ENCODE measurements at places on chromosomes 11 and 22.

DNA sequence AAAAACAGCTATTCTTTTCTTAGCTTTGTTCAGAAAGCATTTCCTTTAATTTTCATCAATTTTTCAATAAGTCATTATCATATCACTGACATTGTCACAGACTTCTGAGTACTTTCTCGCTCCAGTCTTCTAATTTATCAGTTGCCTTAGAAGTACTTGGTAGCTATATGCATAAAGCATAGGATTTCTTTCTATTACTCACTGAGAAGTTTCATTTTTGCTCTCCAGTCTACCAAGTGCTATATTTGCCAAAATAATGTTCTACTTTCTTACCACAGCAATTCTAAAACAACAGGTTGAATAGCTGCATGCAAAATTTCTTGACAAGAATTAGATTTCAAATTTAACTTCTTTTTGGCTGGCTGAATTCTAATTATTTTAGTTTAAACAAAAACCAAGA lies 116.3 kb downstream of the STK33 start:
- DNase-seq: no peak

DNA sequence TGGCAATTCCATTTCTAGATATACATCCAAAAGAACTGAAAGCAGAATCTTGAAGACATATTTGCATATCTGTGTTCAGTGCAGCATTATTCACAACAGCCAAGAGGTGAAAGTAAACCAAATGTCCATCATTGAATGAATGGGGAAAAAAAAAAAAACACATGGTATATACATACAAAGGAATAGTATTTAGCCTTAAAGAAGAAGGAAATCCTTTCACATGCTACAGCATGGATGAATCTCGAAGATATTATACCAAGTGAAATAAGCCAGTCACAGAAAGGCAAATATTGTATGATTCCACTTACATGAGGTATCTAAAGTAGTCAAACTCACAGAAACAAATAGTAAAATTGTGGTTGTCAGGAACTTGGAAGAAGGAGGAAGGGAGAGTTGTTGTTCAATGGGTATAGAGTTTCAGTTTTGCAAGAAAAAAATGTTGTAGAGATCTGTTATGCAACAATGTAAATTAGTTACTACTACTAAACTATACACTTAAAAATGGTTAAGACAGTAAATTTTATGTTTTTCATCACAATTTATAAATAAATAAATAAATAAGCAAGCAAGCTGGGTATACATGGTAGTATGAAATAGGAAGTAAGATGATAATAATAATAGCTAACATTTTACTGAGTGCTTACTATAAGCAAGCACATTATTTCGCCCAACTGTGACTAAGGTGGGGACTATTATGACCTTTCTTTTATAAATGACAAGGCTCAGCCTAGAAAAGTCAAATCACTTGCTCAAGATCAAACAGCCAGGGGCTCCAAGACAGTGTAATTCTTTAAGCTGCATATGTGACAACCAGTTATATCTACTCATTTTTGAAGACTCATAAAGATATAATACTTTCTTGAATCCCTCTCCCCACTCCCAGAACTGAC lies 50.0 kb downstream of the FAM168A start:
- no peak for DNase-seq

DNA sequence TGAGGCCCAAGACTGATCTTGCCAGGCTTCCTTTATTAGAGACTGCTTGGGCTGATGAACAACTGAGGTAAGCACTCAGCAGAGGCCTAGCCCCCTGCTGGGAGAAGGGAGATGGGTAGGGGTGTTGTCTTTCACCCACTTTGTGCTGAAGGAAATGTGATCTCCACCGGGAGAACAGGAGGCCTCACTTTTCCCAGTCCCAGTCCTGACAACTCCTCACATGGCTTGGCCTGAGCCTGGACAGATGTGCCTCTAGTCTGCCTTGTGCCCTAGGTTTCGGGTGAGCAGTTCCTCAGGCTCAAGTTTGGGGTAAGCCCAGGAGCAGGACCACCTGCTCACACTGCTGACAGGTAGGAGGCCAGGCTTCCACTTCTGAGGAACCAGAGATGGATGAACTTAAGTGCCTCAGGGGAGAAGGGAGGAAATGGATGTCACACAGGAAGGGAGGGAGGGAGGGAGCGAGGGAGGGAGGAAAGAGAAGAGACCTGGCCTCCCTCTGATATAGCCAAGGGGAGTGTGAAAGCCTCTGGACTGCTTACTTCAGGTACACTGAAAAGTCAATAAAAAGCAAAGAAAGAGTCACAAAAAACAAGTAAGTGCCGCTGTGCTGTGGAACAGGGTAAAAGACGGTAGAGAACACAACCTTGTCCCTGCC lies 8.1 kb downstream of the CLPB start:
- no peak for DNase-seq

GRCh38 chr11:80860632-80861031 lies 1419.8 kb upstream of the TENM4 start:
- no peak for DNase-seq

DNA sequence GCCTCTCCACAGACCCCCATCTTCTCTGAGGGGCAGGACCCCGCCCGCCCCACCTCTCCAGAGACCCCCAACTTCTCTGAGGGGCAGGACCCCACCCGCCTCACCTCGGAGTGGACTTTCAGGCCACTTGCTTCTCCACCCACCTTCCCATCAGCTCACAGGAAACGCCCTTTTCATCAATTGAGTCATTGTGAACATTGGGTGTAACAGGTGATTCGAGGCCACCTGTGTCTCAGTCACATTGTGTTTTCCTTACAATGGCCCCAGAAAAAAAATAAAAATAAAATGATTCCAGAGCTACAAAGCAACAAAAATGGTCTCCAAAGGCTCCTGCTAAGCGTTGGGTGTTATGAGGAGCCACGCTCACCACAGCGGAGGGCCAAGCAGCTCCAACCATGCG lies 36.0 kb downstream of the BRD1 start:
- DNase-seq: no peak

- no peak for DNase-seq
Measured at GRCh38 chr11:27287205-27287604, 75.8 kb downstream of the CCDC34 start.

GRCh38 chr11:73384872-73385689 lies 8.9 kb downstream of the RELT start:
- no peak for DNase-seq

- DNase-seq: no peak
Measured at GRCh38 chr11:90947930-90948329, 725.1 kb upstream of the CHORDC1 start.

DNA sequence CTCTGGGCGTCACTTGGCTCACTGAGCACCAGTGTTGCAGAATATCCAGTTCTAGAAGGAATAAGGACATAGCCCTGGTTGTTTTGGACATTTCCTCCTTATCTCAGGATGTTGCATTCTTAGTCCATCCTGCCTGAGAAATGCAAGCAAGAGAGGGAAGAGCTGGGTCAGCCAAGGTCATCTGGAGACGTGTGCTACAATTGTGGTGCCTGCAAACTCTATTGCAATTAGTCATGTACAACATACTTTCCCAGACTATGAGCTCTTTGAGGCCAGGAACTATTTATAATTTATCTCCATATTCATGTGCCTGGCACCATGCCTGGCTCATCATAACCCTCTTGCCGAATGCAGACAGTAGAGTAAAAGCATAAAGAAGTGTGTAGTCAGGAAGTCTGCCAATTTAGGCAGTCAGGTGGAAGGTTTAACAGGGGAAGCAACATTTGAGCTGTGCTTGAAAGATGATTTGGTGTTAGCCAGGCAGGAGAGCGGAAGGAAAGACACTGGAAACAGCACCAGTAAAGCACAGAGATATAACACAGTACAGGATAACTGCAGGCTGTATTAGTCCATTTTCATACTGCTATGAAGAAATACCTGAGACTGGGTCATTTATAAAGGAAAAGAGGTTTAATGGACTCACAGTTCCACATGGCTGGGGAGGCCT lies 129.4 kb upstream of the PAX6 start:
- DNase-seq: no peak
